Ecto neural progenitor cell (in vitro differentiated cells): ENCODE measurements at places on chromosomes 3 and 15.

DNA sequence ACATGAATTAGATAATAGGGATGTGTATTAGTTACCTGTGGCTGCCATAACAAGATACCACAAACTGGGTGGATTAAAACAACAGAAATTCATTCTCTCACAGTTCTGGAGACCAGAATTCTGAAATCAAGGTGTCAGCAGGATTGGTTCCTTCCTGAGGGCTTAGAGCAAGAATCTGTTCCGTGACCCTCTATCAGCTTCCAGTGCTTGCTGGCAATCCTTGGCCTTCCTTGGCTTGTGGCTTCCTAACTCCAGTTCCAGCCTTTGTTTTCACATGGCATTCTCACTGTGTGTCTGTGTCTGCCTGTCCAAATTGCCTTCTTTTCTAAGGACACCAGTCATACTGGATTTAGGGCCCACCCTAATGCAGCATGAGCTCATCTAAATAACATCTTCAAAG is 94.4 kb upstream of the NR2E3 start:
- no peak for DNase-seq

- DNase-seq = peak; percentile 79
Observed at GRCh38 chr3:119240101-119240590, 532 bp downstream of the B4GALT4 start.

- peak; percentile 27 for DNase-seq
Observed at GRCh38 chr3:128548426-128549282, 55.7 kb upstream of the GATA2 start.

DNA sequence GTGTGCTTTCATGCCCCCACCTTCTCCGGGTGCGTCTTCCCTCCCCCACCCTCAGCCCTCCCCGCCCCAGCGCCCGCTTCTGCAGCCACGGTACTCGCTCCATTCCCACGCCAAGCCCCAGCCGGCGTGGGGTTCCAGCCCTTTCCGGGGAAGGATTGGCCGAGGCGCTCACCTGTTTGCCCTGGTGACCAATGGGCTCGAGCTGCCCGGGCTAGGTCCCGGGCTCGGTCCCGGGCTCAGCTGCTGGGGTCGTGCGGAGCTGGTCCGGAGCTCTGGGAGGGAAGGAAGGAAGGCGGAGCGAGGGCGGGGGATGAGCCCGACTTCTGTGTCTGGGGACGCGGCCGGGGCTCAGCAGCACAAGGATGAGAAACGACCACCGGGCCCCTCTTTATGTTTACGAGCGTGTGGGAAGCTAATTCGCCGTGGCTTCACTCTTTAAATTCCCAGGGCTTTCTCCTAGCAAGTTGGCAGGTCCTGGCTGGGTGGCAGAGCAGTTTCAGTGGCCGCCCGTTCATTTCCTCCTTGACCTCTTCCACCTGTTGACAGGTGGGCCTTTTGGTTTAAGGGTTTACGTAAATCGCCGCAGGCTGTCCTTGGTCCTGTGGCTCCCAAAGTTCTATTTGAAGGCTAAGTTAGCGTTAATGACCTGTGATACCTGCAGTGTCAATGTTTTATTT is at the start of gene IGSF10:
Gene IGSF10, minus strand, starts transcription at position 288 of the 677 bp plus-strand sequence. CDS start 2,352 bp downstream, outside the sequence.
- peak; percentile 68 for DNase-seq

GRCh38 chr3:127905556-127905955 is 9.5 kb upstream of the KBTBD12 start:
- DNase-seq = no peak

- no peak for DNase-seq
Observed at GRCh38 chr3:129366312-129366831, 62.1 kb downstream of the EFCAB12 start.

- no peak for DNase-seq
Observed at GRCh38 chr3:56629451-56629850, 53.6 kb downstream of the TASOR start.

GRCh38 chr3:36989005-36989404 is 3.9 kb downstream of the EPM2AIP1 start:
- no peak for DNase-seq

DNA sequence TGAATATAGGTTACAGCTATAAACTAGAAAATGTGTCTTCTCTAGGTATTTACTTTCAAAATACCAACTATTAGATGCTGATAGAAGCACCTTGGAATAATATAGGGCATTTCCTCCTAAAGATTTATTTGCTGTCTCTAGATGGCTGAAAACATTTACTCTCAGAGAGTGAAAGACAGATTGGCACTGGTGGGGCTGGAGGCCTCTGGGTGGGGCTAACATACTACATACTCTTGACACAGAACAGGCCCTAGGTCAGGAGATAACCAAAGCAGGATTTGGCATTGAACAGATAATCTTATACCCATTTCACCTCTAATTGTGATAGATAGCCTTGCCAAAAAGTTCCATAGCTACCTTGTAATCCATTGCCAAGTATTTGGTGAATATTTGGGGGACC is 253.3 kb upstream of the TBC1D5 start:
- DNase-seq = no peak

- DNase-seq = no peak
Observed at GRCh38 chr3:14460342-14461005, 58.1 kb downstream of the SLC6A6 start.

- no peak for DNase-seq
Observed at GRCh38 chr15:91135201-91136130, 35.4 kb downstream of the SV2B start.

GRCh38 chr15:51224428-51224827 is 114.0 kb downstream of the CYP19A1 start:
- DNase-seq = no peak

DNA sequence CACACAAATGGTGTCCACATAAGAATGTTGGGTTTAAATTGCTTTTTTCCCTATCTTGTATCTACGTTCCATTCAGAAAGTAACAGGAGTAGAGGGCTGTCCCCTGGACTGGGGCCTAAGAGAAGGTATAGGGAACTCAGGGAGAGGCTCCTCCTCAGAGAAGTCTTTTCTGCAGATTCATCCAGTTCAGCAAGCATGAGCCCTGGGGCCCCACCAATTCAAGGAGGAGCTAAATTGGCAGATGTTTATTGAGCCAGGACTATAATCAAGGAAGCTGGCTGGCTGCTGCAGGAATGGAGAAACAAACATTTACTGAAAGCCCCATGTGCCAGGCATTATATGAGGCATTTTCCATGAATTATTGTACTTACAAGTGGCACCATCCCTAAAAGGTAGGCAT is 22.1 kb upstream of the LARS2 start:
- no peak for DNase-seq
